ENCODE measurements at places on chromosomes 3 and 15. TPM values are rescaled to one million over a fixed set of nuclear protein-coding genes. Genes with fewer than 3 reads are reported as not detected.

- DNase-seq, result no peak
Measured at GRCh38 chr15:36967929-36968328, 132.4 kb downstream of the MEIS2 start.

GRCh38 chr3:176798680-176799079 is 398.6 kb downstream of the TBL1XR1 start:
- no peak for DNase-seq

DNA sequence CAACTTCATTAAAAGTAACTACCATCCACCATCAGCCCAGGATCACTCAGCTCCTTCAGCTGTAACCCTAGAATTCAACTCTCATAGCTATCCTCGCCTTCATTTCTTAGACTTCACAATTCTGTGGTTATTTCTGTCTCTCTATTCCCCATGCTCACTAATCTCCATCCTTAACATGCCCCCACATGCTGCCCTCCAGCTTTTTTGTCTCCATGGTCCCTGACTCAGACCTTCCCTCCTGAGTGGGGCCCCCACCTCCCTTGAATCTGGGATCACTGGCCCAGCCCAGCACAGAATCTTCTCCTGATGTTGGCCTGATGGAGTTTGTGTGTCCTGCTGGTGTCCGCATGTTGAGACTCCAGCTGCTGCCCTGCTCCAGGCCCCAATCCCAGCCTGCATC is 41.7 kb downstream of the CHST14 start:
- DNase-seq, result no peak

DNA sequence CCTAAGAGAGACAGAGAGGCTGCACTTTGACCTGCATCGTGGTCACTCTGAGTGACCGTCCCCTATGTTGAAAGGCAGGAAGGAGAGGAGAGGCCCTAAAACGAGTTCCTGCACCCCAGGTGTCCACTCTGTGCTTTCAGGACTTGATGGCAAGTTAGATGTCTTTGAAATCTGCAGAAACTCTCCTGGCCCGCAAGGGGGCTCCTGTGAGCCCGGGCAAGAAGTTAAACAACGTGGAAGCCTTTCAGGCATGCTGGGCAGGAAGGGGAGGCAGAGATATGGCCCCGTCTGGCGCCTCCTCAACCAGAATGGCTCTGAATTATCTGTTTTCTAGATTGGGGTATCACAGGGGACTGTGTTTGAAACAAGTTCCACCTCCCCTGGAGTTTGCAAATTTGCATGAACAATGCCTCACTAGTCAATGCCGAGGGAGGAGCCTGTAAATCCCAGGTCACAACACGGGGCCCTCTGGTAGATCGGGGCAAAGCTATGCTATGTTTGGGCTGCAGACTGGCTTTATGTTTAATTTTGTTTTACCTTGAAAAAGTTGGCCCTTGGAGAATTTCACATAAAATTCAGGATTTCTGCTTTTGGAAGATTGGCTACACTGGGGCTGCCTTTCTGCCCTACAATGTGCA is 9.8 kb downstream of the CTXND1 start:
- peak; percentile 24 for DNase-seq

DNA sequence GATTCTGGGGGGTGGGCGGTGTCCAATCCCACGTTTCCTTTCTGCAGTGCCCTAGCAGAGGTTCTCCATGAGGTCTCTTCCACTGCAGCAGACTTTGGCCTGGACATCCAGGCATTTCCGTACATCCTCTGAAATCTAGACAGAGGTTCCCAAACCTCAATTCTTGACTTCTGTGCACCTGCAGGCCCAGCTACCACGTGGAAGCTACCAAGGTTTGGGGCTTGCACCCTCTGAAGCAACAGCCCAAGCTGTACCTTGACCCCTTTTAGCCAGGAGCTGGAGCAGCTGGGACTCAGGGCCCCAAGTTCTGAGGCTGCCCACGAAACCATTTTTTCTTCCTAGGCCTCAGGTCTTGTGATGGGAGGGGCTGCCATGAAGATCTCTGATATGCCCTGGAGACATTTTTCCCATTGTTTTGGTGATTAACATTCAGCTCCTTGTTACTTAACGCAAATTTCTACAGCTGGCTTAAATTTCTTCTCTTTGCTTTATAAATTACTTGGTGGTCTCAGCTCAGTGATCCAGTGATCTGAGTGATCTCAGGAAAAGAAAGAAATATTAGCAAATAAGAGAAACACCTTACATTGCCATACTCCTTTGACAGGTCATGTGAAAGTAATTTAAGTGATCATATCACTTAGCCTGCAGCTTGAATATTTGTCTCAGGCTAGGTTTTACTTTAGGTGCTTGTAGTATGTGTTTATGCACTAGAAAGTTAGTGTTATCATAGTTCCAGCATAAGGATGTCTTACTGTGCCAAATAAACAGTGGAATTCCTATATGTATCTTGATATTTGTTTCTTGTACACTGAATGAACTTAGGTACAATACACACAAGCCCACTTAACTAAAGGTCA is 3.0 kb downstream of the SNAP23 start:
- DNase-seq, result no peak

DNA sequence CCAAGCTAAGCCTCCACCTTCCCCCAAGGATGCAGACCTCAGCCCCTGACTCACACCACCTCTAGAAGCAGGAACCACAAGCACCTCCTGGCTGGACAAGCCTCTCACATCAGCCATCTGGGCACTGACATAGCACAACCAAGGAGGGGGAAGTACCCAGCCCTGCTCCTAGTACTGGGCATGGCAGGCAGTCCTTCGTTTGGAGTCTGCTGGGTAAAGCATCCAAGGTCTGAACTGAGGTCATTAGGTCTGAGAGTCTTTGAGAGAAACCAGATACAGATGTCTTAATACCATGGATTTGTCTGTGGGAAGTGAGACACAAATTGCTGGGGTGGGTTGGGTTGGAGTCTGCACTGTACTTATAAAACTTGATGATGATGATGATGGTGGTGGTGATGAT is 61.8 kb downstream of the CCDC33 start:
- DNase-seq, result no peak

DNA sequence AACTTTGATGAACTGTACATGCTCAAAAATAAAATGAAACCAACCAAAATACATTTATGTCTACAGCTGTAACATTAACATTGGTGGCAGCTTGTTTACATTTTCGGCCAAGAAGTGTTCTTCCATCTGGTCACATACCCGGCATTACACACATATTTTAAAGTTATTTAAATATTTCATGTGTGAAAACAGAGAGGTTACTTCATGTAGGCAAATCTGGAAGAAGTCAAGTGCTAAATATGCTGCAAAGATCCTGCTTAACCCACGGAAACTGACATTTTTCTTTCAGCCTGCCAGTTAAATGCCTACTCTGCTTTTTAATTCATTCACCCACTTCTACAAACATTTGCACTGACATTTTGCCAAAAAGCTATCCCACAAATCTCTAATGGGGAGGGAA is 69.7 kb downstream of the MB21D2 start:
- DNase-seq, result peak; percentile 84

DNA sequence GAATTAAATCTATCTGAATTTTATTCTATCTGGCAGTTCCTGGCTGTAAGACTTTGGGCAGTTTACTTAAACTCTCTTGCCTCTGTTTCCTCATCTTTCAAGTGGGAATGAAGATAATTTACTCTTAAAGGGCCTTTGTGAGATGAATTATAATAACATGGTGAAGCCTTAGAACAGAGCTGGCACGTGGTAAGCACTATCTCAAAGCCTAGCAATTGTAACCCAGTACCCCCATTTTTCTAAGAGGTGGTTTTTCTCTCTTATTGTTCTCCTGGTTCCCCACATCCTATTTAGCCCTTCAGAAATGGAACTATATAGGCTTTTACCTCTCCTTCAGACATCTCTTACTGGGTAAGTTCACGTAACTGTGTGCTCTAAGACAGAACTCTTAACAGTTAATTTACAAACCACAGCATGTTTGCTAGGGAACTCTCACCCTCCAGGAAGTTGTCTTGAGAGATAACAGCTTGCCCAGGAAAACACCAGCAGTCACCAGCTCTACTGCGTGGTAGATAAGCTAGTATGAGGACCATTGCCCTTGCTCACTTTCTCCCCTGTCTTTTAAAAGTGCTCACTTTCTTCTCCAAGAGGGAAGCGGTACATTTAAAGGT is 12.3 kb upstream of the CRBN start:
- no peak for DNase-seq

- no peak for DNase-seq
Measured at GRCh38 chr3:94303266-94303665, 240.4 kb downstream of the NSUN3 start.

DNA sequence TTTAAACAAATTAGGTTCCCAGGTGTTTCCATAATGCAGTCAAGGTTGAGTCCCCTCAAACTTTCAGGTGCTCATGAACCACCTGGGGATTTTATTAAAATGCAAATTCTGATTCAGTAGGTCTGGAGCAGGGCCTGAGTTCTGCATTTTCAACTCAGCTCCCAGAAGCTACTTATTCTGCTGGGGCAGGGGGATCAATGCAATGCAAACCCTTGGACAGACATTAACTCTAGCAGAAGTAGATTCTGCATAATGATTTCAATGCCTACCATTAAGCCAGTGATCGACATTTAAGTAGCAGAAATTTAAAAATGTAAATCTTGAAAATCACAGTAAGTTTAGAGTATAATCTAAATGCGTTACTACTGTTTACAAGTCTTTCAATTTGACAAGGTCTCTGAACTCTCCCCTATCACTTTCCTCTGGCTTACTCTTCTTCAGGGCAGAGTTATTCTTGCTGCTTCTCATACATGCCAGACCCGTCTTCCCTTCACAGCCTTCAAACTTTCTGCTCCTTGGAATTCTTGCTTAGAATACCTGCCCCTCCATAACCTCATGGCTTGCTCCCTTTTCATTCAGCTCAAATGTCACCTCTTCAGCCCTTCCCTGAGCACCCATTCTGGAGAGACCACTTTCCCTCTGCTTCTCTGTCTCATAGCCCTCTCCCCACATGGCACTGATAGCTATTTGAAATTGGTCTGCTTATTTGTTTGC is 19.3 kb upstream of the DPPA4 start:
- no peak for DNase-seq

DNA sequence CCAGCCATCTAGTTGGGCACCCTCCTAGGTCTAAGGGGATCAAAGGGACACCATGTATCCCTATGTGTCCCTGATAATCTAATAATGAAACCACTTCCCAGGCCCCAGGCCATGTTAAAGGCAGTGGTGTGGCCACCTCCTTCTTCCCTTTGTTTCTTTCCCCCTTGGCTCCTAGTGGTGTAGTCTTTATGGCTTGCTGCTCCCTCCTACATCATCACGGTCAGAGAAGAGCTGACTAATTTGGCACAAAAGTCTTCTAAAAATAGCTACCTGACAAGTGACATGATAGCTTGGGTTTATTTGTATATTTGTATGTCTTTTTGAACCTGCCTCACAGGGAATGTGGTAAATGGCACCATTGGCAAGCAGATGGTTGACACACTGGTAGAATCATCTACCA is 131.0 kb upstream of the CHRM5 start:
- DNase-seq, result no peak

DNA sequence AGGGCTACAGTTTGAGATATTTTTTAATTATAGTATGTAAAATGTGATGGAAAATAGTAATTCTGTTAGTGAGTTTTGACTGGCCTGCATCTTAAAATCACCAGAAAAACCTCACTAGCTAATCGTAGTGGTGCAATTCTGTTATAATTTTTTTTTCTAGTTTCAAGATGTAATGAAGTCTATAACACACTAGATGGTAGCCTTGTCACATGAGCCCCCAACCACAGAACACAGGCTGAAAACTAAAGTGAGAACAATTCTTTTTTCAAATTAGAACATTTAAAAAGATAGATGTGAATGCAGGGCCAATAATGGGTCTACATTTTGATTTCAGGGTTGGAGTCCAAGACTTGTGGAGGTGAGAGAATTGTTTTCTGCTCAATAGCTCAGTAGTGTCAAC is 83.3 kb upstream of the KCNH8 start:
- no peak for DNase-seq

DNA sequence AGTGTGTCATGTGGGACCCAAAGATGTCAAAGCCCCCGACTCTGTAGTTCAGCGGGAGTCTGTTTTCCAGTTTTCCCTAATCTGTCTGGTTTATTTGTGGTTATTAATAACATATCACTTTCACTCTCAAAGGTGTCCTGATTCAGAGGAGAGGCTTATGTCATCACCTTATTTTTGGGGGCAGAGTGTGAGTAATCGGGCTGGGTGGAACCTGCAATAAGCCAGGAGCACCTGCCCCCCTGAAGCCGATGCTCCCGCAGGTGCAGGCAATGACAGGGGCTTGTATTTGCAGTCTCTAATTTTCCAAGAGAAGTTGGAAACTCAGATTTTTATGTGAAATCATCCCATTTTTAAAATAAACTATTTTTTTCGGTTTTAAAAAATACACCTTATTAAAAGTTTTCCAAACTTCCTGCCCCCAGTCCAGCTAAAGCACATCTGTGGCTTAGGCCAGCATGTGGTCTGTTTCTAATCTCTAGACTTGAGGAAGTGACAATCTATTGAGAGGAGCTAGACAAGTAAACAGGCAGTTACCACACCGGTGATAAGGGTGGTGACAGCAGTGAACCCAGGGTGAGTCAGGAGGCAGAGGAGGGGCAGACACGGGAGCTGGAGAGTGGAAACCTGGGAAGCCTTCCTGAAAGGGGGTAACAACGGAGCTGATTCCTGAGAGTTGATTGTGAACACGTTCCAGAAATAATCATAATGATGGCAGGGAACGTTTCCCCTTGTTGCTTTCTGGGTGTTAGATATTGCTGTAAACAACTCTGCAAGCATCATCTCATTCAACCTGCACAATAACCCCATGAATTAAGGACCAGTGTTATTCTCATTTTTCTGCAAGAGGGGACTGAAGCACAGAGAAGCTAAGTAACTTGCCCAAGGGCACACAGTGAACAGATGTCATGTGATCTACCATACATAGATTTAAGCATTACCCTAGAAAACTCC is 37.2 kb downstream of the BHLHE40 start:
- peak; percentile 80 for DNase-seq

DNA sequence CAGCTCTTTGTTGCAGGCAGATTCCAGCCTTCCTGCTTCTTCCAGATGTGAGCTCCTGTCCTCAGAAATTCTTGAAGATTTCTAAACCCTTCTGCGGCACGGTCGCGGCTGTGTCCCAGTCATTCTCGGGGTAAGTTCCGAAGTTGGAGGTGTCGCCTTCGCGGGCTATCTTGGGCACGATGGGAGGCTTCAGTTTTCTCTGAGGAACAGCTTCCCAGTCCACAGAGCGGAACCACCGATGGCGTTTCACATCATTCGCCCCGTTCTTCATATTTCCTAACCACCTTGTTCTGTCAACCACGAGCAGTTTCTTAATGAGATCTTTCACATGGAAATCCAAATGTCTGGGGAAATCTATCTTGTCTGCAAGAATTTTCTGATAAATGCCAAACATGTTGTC is 24.7 kb upstream of the CERS3 start:
- DNase-seq, result no peak

GRCh38 chr15:100043692-100044091 is 298.1 kb downstream of the ADAMTS17 start:
- no peak for DNase-seq

GRCh38 chr3:49397470-49397869 is 14.3 kb downstream of the RHOA start:
- DNase-seq, result no peak

GRCh38 chr3:44913868-44914468 is 39.6 kb downstream of the TGM4 start:
- peak; percentile 69 for DNase-seq

- DNase-seq, result no peak
Measured at GRCh38 chr15:88681610-88682221, 42.9 kb downstream of the ISG20 start.

ZNF197 gene
- 14.9 TPM for total RNA-seq

MYL3 gene
- total RNA-seq, result not detected

SCN11A gene
- not detected for total RNA-seq

STARD9 gene
- total RNA-seq, result 3.2 TPM

CPNE4 gene
- not detected for total RNA-seq

FAM240A gene
- total RNA-seq, result not detected

EEFSEC gene
- 4.5 TPM for total RNA-seq

ZNF662 gene
- 0.54 TPM for total RNA-seq

COX5A gene
- total RNA-seq, result 24.7 TPM

TYRO3 gene
- 10.6 TPM for total RNA-seq
